ENCODE measurements at places on chromosomes 2 and 18.

DNA sequence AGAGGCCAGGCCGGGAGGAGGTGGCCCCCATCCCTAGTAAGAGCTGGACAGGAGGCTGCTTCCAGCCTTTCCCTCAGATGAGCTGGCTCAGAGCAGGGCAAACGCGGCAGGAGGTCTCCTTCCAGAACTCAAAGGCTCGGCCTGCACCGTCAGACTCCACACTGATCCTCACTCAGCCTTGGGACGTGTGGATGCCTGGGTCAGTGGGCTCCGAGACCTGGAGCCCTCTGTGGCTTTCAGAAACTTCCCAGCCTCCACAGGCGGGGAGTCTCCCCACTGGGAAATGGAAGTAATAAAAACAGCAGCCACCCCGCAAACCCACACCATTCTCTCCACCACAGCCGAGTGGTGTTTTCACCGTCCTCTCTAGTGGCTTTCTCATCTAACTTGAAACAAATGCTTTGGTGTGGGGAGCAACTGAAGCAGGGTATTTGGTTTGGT lies 54.3 kb downstream of the INPP5D start:
- no peak for DNase-seq

DNA sequence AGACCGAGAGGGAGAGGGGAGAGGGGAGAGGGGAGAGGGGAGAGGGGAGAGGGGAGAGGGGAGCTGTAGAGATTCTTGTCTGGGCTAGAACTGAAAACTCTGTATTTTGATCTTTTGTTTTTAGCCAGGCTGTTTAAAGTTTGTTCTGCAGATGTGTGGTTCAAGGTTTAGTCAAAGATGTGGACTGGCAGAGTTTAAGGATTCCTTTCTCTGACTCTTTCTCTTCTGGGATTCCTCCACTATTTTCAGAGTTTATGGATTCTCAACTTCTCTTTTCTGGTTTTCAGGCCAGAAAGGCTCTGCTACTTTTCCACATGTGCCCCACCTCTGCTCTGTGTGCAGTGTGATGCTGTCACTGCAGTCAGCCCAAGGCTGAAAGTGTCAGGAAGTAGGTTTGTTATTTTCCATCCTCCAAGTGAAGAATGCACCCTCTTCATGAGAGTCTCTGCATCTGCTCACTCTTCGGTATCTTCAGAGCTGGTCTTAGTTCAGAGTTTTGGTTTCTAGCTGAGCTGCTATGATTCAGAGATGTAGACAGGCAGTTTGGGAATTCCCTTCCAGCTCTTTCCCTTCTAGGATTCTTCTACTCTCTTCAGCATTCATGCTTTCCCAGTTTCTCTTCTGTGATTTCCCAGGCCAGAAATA lies 130.9 kb upstream of the SMAD7 start:
- DNase-seq, result no peak

- DNase-seq, result no peak
Measured at GRCh38 chr2:157895531-157895930, 19.4 kb upstream of the ACVR1 start.

- no peak for DNase-seq
Measured at GRCh38 chr18:28039078-28039477, 137.9 kb downstream of the CDH2 start.

- DNase-seq, result no peak
Measured at GRCh38 chr2:113060396-113060795, 1.4 kb downstream of the IL36RN start.

DNA sequence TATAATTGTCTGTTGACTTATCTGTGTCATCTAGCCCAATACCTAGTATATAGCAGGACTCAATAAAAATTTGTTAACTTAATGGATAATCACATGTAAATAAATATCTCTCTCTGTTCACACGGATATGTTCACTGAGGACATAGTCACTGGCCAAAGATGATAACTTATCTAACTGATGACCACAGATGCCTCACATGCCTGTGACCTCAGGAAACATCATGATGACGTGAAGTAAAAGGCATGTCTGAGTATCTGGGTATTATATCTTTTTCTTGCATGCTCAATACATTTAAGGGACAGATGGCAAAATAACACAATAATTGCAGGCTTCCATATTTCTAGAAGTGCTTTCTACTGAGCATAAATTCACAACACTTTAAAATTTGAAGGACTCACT lies 41.4 kb upstream of the PARD3B start:
- DNase-seq, result no peak

- no peak for DNase-seq
Measured at GRCh38 chr2:113337809-113338208, 59.1 kb upstream of the PAX8 start.

DNA sequence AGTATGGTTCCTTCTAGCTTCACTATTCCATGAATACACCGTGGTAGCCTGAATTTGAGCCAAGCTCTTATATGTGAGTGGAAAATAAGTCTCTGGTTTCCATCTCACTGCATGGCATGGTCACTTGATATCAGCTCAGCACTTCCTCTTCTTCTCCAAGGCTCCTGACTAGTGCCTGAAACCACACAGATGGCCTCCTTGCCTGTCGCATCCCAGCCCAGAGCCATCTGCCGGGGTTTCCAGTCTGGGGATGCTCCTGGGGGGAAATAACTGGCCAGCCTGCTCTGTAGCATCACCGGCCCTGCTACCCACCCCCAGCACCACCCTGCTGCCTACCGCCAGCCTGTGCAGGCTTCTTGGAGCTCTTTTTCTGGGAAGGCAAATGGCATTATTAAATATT lies 7.7 kb upstream of the MARCHF4 start:
- DNase-seq, result no peak

DNA sequence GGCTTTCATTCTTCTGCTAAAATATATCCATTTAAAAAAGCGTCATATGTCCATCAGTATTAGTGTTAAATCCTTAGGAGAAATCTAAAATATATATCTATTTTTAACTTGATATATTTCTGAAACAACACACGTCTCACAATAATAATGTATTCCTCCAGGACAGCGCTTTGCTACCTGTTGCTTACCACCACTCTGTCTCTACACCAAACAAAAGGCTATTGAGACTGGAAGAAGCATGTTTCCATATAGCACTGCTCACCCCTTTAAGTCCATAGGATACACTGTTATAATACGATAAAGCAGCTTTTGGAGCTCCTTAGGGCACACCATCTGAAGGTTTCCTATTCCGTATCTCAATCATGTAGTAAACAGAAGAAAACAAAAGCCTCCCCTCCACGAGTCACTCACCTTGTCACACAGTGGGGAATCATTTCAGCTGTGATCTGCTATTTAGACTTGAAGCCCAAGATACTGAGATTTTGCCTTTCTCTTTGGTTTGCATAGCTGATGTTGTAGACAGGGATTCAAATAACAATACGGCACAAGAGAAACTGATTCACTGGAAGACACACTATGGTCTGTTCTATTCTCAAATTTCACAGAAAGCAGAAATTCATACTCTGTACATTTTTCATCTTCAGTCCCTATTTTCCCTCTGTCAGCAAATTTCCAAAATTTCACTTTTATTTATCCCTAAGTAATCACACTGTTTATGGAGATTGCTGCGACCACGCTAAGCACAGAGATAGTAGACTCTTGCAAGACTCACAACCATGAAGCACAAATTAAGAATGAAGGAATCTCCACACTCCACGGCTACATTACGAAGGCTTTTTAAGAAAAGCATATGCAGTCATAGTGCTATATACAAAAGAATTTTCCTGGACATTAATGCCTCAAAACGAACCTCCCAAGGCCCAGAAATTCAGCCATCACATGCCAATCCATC lies 187.1 kb downstream of the TCF4 start:
- no peak for DNase-seq

- no peak for DNase-seq
Measured at GRCh38 chr2:157377861-157378260, 52.2 kb upstream of the ERMN start.

Data from DMS79 (cell line).